Suppressor macrophage treated with lipopolysaccharide for 1 hour (primary cell): ENCODE measurements at places on chromosomes 6 and 20.
A peak's percentile ranks its signal among the peaks of the same experiment; 100 is the strongest.

DNA sequence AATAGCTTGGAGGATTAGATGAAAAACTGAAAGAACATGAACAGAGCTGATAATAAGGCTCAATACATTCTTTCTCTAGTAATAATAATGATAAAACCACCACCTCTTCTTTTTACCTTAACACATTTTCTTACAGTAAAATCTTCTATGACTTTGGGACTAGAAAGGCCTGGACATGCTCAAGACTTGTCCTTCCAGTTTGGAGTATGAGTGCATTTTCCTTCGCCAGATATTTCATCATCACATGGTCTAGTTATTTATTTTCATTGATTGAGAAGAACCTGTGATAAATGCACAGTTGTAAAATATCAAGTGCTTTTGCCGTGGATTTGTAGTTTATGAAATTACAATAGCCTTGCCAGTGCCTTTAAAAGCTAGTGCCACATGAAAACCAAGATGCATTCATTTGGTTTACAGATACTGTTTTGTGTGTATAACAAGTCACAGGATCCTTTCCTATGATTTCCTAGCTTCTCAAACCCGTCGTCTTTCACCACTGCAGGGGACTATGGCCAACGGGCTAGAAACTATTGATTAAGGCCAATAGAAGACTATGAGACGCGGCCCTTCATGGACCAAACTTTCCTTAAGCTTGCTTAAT is 200.2 kb upstream of the ZNF217 start:
- no peak for DNase-seq

- DNase-seq, result no peak
These were observed 917.5 kb downstream of the EYS start for GRCh38 chr6:64789476-64789875.

DNA sequence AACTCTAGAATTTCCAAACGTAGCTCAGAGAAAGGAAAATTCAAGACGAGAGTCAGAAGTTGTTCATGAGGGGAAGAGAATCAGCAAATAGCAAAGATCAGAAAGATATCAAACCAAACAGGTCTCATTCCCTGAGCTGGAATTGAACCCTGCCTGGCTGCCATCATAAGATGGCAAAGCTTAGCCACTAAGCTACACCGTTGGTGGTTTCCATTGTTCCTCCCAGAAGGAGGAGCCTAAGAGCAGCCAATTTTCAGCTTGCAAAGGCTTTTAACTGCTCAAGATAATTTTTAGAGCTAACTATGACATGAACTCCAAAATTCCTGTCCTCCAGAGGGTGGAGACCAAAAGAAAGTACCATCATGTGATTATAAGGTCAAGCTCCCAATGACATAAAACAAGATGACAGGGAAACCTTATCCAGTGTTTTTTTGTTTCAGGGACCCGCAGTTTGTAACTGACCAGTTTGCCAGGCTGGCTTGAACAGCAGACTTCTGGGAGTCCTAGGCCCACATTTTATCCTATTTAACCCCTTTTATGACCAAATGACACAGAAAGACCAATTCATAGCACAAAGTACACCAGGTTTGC is 55.9 kb downstream of the COL11A2 start:
- DNase-seq, result peak; percentile 32

DNA sequence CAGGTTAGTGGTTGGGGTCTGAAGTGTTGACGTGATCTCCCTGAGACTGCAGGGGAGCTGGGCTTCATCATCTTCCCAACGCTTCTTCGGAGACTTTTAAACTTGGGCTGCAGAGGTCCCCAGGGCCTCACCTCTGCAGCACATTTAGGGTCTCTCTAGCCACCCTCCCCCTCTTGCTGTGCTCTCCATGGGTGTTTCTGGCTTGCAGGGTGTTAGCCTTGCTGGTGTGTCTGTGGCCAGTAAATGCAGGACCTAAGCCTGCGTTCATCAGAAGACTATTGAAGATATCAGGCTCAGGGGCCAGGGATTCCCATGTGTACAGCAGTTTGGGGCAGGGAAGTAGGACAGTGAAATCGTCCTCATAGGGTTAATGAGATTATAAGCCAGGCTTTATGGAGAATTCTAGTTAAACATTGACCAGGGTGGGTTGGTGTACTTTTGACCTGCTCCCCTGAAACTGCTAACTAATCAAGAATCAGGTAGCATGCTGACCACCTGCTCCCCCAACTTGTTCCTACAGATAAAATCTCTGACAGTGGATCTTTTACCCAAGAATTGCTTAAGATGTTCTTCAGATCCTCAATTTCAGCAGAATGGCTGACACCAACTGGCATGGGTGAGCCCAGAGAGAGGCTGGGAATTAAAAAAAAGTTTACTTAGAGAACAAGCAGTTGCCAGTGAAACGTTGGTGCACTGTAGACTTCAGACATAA is 3.8 kb upstream of the DDO start:
- DNase-seq, result no peak

DNA sequence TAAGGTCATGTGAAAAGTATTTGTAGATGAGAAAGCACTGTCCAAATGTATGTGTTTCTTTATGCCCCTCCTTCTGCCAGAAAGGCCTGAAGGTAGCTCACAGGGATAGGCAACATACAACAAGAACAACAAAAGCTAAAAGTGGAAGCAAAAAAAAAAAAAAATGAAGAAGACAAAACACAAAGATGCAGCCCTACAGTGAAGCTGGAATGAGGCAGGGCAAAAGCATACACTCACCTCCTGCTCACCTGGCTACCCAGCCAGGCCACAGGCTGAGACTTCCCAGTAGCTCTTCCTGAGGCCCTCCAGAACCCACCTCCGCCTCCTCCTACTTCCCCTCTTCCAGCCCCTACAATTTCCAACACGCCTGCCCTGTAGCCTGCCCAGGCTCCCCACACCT is 2.4 kb downstream of the UNC5CL start:
- no peak for DNase-seq

DNA sequence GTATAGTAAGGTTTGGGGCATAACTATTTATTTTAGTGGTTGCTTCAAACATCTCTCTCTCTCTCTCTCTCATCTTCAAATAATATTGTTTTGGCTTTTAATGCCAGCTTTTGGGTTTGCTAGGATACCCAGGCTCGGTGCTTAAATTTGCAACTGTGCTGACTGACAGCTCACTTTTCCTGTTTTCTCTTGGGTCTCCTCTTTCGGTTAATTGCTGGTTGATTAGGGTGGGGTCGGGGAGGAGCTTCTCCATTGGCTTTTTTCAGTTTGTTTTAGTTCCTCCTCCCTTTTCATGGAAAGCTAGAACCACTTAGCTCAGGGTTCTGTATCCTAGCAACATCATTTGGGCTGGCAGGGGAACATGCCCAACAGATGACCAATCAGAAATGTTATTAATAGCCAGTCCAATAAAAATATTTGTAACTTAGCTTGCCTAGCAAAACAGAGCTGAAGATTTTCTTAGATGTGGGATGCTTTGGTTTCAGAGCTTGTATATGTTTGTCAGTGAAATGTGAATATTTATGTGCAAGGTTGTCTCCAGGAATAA is 11.3 kb downstream of the TFAP2B start:
- DNase-seq, result no peak

GRCh38 chr6:133428295-133428694 is 187.1 kb downstream of the EYA4 start:
- no peak for DNase-seq

- DNase-seq, result no peak
These were observed 1.7 kb downstream of the SMOC2 start for GRCh38 chr6:168442646-168443045.

DNA sequence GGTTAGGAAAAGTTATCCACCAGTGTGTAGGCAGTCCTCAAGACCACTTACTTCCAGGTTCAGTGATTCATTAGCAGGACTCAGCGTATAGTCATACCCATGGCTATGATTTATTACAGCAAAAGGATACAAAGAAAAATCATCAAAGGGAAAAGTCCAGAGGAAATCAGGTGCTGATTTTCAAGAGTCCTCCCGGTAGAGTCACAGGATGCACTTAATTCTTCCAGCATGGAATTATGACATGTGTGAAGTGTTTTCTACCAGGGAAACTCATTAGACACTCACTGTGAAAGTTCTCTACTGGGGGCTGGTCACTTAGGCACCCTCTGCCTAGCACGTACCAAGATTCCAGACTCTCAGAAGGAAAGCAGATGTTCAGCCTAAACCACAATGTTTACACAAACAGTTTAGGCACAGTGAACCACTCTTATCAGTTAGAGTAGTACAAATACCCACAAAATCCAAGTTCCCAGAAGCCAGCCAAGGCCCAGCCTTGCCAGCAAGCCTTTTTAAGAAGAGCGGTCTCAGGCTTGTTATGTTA is 10.2 kb downstream of the WFDC3 start:
- peak; percentile 28 for DNase-seq

DNA sequence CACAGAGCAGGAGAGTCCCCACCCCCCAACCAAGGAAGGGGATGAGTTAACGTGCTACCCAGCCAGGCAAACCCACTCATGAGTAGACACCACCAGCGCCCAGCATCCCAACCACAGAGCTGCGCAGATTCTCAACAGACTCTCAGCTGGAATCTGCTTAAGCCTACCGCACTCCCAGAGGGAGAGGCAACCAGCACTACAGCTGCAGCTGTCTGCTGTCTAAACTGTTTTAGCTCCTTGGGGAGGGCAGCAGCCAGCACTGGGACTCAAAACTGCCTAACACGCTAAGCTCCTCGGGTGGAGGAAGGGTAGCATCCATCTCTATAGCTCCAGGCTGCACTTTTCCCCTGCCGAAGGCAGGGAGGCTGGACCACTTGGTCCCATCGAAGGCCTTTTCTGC is 539.8 kb downstream of the EPHA7 start:
- DNase-seq, result no peak

DNA sequence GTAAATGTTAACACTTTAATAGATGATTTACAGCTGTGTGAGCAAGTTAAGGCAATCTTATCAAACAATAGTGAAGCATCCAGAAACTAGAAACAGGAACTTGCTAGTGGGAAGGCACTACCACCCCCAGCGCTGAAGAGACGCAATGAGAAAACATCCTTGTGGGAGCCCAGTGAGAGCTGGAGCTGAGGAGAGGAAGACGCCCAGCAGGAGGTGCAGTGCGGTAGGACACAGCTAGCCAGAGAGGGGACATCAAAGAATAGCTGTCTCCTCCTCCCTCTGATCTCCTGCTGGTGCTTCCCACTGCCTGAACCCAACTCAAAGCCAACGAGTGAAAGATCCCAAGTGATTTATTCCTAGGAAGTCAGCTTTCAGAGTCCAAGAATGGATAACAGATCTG is 140.3 kb downstream of the COL12A1 start:
- DNase-seq, result no peak

DNA sequence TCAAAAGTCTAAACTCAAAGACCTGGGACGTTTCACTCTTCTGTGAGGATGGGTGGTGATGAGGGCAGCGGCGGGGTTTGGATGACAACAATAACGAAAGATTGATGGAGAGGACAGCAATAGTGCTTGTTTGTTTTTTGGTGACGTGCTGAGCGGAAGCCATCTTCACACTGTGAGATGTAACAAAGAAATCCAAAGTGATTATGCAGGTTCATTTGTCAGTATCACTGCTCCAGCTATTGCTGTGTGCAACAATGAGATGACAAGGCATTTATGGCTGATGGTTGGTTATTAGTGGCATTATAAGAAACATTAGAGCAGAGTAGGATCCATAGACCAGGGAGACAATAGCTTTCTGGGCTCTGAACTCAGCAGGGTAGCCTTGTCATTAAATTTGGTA is 306.7 kb downstream of the RNF144B start:
- no peak for DNase-seq

- DNase-seq, result no peak
These were observed 13.1 kb downstream of the TNXB start for GRCh38 chr6:32096087-32096393.

DNA sequence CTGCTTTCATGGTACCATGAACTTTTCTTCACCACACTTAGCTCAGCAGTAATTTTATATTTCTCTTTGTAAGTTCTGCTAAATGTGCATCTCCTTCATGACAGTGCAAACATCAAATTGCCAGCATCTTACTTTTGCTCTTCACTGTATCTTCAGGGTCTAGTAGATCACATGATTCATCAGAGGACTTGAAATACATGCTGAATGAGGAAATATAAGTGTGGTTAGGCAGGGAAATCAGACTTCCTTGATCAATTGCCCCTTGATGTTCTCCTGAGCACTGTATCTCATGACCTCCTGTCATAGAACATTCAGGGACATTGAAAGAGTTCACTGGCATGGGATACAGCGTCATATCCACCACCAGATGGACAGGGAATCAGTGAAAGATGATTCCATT is 25.3 kb upstream of the POLR1H start:
- DNase-seq, result no peak

GRCh38 chr20:24915440-24915839 is 33.6 kb upstream of the CST7 start:
- DNase-seq, result peak; percentile 11

GRCh38 chr20:46362921-46363867 is 43.2 kb downstream of the ELMO2 start:
- DNase-seq, result peak; percentile 81

DNA sequence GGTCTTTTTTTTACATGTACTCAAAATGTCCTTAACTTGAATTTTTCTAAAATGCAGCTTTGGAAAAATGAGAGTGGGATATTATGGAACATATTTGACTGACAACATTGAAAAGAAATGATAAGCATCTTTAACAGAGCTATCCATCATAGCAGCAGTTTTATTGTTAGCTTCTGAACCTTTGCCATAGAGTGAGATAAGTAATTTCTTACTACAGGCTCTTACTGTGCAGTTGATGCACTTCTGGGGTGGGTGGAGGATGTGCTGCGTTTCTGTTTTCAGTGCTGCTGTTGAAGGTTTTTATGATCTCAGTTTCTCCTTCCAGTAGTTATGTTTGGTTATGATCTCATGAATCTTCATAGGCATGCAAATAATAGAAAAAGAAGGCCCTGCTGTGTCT is 267.0 kb downstream of the TMEM242 start:
- no peak for DNase-seq

GRCh38 chr6:34799547-34799946 is 7.7 kb downstream of the BLTP3A start:
- DNase-seq, result no peak

GRCh38 chr6:25777031-25777430 is 22.5 kb downstream of the SLC17A4 start:
- DNase-seq, result no peak

GRCh38 chr6:37583261-37583660 is 83.6 kb upstream of the CCDC167 start:
- peak; percentile 55 for DNase-seq

DNA sequence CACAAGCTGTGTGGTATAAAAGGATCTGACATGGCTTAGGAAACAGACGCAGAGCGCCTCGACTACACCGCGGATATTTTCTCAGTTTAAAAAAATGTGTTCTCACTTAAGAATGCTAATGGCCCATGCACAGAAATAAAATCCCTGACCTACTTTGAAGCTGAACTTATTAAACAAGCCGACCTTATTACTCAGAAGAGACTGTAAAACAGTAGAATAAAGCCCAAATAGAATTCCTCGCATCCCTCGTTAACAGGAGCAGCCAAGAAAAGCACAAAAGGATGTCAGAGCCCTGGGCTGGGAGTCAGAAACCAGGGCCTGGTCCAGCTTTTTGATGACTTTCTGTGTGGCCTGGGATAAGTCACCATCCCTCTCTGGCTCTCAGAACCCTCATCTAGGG is 489.3 kb downstream of the PTPRT start:
- DNase-seq, result no peak

- no peak for DNase-seq
These were observed 62.2 kb upstream of the PDE10A start for GRCh38 chr6:165725201-165725600.
